ENCODE measurements at places on chromosomes 16 and 17. TPM values are rescaled to one million over a fixed set of nuclear protein-coding genes. Genes with fewer than 3 reads are reported as not detected.

GRCh38 chr16:1958715-1959268 is 546 bp upstream of the NDUFB10 start:
- no peak for DNase-seq
- H3K27me3 ChIP-seq = peaks cover 21% of the 10 kb centered on the region
- peak overlapping the region; percentile 74 for H3K4me3 ChIP-seq
- H3K27ac ChIP-seq = peak overlapping the region; percentile 83
- peaks cover 24% of the 10 kb centered on the region for H3K4me1 ChIP-seq

DNA sequence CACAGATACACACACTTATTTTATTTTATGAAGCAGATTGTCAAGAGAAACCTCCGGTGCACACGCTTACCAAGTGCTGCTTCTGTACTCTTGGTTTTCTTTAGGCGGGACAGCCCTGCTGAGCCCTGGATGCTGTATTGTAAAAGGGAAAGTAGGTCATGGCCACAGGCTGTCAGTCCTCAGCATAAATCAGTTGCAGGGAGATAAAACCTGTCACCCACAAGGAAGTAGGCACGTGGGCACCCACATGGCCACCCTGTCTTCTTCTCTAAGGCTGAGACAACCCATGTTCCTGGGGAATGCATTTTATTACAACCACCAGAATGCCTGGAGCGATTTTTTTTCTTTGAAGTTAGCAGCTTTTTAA is 59.3 kb downstream of the ASIC2 start:
- peaks cover 79% of the 10 kb centered on the region for H3K27me3 ChIP-seq
- H3K4me1 ChIP-seq = no peaks in the 10 kb centered on the region
- H3K36me3 ChIP-seq = no peaks in the 10 kb centered on the region
- H3K27ac ChIP-seq = no peak overlapping the region
- no peak for DNase-seq

DNA sequence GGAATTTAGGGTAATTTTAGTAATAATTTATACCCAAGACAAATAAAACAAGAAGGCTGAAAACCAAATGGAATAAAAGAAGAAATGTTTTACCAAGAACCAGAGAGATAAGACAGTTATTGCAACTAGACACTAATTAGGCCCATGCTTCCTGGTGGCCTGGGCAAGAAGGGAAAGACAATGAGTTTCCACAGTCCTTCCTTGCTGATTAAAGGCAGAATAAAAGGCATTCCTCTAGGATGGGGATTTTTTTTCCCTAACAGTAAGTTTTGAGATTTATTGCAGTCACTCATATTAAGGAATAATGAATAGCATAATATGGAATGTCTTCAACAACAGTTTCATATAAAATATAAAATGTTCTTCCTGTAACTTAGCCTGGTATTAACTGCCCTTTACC is 41.5 kb downstream of the TOM1L2 start:
- H3K27ac ChIP-seq = no peak overlapping the region
- DNase-seq = no peak
- no peaks in the 10 kb centered on the region for H3K27me3 ChIP-seq
- no peaks in the 10 kb centered on the region for H3K36me3 ChIP-seq
- no peak overlapping the region for H3K4me3 ChIP-seq
- peaks cover 11% of the 10 kb centered on the region for H3K4me1 ChIP-seq

DNA sequence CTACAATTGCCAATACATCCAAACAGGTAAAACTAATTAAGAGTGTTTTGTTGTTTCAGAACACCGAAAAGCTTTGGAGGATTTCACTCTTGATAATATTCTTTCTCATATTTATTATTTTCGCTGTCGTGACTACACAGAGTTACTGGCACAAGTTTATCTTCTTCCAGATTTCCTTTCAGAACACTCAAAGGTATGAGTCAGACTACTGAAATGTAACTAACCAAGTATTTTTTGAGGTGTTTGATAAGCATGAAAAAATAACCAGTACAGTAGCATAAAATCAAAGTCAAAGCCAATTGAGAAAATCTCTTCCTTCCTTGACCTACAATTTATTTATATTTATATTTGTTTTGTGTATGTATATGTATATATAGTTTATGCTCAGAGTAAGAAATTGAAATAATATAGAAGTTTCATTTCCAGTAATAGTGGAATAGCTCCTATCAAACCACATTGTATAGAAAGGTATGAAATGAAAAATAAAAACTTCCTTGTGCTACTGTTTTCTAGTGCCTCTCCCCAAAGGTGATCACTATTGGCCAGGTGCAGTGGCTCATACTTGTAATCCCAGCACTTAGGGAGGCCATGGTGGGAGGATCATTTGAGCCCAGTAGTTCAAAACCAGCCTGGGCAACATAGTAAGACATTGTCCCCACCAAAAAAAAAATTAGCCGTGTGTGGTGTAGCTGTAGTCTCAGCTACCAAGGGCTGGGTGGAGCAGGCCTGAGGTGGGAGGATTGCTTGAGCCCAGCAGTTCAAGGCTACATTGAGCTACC is 10.9 kb downstream of the RAD51C start:
- peak; percentile 3 for DNase-seq
- H3K36me3 ChIP-seq = no peaks in the 10 kb centered on the region
- no peak overlapping the region for H3K27ac ChIP-seq
- H3K27me3 ChIP-seq = no peaks in the 10 kb centered on the region

- no peak overlapping the region for H3K4me3 ChIP-seq
- H3K27me3 ChIP-seq = no peaks in the 10 kb centered on the region
- peaks cover 4% of the 10 kb centered on the region for H3K36me3 ChIP-seq
- H3K27ac ChIP-seq = no peak overlapping the region
Observed at GRCh38 chr17:27596566-27597187, 34.3 kb upstream of the LGALS9 start.

- peaks cover 52% of the 10 kb centered on the region for H3K4me1 ChIP-seq
- peaks cover 52% of the 10 kb centered on the region for H3K36me3 ChIP-seq
- no peak overlapping the region for H3K4me3 ChIP-seq
- no peak overlapping the region for H3K27ac ChIP-seq
- no peaks in the 10 kb centered on the region for H3K27me3 ChIP-seq
Observed at GRCh38 chr17:77344038-77344437, 203.3 kb downstream of the SEC14L1 start.

GRCh38 chr16:65445313-65446260 is 323.7 kb upstream of the CDH11 start:
- no peak for DNase-seq
- no peaks in the 10 kb centered on the region for H3K27me3 ChIP-seq
- H3K27ac ChIP-seq = no peak overlapping the region
- H3K4me3 ChIP-seq = no peak overlapping the region
- no peaks in the 10 kb centered on the region for H3K4me1 ChIP-seq
- H3K36me3 ChIP-seq = no peaks in the 10 kb centered on the region

- no peak for DNase-seq
- H3K36me3 ChIP-seq = no peaks in the 10 kb centered on the region
- H3K4me1 ChIP-seq = no peaks in the 10 kb centered on the region
- H3K4me3 ChIP-seq = no peak overlapping the region
Observed at GRCh38 chr16:84407588-84408313, 39.4 kb downstream of the ATP2C2 start.

DNA sequence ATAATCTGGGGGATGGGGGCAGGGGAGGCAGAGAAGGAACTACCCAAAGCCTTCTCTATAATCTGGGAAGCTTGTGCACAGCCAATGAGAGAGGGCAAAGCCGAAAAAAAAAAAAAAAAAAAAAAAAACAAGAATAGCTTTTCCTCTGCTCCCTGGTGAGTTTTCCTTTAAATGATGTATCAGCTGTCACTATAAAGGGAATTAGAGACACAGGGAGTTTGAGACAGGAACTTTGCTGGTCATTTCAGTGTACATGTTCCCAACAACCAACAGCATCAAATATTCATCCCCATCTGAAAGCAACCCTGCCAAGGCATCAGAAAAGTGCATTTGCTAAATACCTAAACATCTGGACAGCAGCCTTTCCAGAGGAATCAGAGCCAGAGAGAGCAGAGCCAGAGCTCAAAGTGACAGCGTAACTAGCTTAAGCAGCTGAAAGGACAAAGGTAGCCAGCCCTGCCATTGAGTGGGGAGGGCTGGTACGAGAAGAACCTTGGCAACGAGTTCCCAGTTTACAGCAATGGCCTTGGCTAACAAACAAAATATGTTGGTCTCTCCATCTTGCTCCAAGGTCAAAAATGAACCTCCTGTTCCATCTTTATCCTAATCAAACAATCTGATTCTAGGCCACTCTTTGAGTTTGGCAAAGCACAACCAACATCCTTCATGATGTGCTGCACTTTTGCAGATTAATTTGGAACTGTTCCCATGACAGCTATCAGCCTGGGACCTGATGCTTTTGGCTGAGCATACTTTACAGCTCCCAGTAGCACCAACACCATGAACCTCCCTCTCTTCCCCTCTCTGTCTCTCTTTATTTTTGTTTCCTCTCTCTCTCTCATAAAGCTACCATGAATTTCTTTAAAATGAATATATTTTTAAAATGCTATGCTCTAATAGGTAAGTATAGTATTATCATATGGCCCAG is 143.7 kb upstream of the GNAO1 start:
- DNase-seq = no peak
- H3K36me3 ChIP-seq = no peaks in the 10 kb centered on the region
- H3K27ac ChIP-seq = no peak overlapping the region
- peaks cover 51% of the 10 kb centered on the region for H3K27me3 ChIP-seq
- H3K4me1 ChIP-seq = no peaks in the 10 kb centered on the region

- peaks cover 8% of the 10 kb centered on the region for H3K36me3 ChIP-seq
- no peak for DNase-seq
- no peak overlapping the region for H3K4me3 ChIP-seq
- no peak overlapping the region for H3K27ac ChIP-seq
- H3K27me3 ChIP-seq = no peaks in the 10 kb centered on the region
Observed at GRCh38 chr17:35295686-35296085, 52.8 kb downstream of the SLFN5 start.

- no peak overlapping the region for H3K4me3 ChIP-seq
- H3K27me3 ChIP-seq = peaks cover 28% of the 10 kb centered on the region
- H3K4me1 ChIP-seq = peaks cover 3% of the 10 kb centered on the region
- no peak overlapping the region for H3K27ac ChIP-seq
Observed at GRCh38 chr17:82329683-82330321, 3.8 kb downstream of the SECTM1 start.

DNA sequence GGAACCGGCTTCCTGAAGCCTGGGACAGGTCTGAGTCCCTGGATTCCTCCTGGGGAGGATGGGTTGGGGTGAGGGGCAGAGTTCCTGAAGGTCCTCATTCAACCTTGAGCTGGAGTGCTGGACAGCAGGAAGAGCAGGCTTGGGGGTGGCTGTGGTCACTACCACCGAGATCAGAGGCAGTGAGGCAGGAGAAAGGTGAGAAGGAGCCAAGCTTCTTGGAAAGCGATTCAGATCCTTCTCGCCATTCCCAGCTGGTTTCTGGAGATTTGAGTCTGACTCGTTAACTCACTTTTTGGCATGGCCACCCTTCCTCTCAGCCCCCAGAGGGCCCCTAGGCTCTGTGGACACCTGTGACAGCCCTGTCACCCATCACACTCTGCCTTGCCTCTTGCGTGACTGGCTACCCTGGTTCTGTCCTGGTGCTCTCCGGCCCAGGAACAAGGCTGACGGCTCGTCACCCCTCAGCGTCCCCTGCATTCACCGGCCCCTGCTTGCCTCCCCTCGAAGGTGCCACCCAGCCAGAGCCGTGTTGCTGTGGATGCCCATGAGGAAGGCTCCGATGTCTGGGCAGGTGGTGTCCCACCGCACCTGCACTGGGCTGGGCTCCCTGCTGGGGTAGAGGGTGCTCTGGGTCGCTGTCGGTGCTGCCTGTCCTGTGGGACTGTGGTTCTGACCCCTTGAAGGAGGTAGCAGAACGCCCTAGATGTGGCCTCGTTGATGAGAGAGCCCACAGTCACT is 9.7 kb upstream of the TIMP2 start:
- no peaks in the 10 kb centered on the region for H3K27me3 ChIP-seq
- peak overlapping the region; percentile 94 for H3K27ac ChIP-seq
- peaks cover 35% of the 10 kb centered on the region for H3K4me1 ChIP-seq

GRCh38 chr16:53262645-53263044 is 171.6 kb upstream of the RBL2 start:
- H3K27ac ChIP-seq = no peak overlapping the region
- H3K4me3 ChIP-seq = no peak overlapping the region
- DNase-seq = no peak
- no peaks in the 10 kb centered on the region for H3K4me1 ChIP-seq
- no peaks in the 10 kb centered on the region for H3K27me3 ChIP-seq

GRCh38 chr17:2990396-2990795 is 73.0 kb downstream of the OR1D5 start:
- H3K4me3 ChIP-seq = no peak overlapping the region
- H3K4me1 ChIP-seq = no peaks in the 10 kb centered on the region
- H3K36me3 ChIP-seq = peaks cover 23% of the 10 kb centered on the region
- DNase-seq = no peak
- H3K27ac ChIP-seq = no peak overlapping the region
- no peaks in the 10 kb centered on the region for H3K27me3 ChIP-seq

DNA sequence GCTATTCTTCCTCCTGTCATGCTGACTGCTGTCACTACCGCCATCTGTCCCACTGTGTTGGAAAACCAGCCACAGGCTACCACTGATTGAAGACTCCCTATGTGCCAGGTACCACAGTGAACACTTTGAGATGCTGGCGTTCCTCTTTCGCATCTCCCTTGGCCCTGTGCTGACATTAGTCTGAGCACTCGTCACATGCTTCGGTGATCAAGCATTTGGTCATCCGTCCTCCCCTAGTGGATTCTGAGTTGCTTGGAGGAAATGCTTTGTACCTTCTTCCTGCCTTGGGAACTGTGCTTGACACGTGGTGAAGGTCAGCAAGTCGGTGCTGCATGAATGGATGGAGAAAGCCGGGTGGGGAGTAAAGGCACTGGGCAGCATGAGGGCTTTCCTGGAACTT is 260.1 kb downstream of the SNX29 start:
- no peak for DNase-seq
- H3K4me3 ChIP-seq = no peak overlapping the region
- H3K36me3 ChIP-seq = no peaks in the 10 kb centered on the region

DNA sequence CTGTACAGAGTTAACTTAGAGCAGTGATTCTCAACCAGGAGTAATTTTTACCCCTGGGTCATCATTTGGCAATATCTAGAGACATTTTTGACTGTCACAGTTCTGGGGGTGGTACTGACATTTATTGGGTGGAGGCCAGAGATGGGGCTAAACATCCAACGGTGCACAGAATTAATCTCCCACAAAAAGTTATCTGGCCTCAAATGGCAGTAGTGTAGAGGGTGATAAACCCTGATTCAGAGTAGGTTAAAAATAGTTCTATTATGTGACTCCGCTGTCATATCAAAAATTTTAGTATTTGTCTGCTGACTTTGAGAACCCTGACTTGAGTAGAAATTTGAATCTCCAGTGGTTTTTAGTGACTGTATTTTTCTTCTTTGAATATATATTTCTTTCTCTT is 19.1 kb downstream of the VPS35L start:
- no peak overlapping the region for H3K27ac ChIP-seq
- H3K36me3 ChIP-seq = no peaks in the 10 kb centered on the region
- no peaks in the 10 kb centered on the region for H3K27me3 ChIP-seq
- H3K4me3 ChIP-seq = no peak overlapping the region
- H3K4me1 ChIP-seq = no peaks in the 10 kb centered on the region
- DNase-seq = no peak

Gene SLC16A11
- not detected for total RNA-seq

Gene CCL15
- not detected for total RNA-seq

Gene NOTUM
- total RNA-seq = not detected

Gene ATP2A3
- total RNA-seq = 4.8 TPM

Gene TANC2
- total RNA-seq = 32.7 TPM

Gene MEIOB
- not detected for total RNA-seq

Gene KCNH4
- total RNA-seq = not detected

Gene CEP295NL
- total RNA-seq = 4.6 TPM
